NCI-H2081 (cell line): ENCODE measurements at places on chromosomes 1 and 21.

DNA sequence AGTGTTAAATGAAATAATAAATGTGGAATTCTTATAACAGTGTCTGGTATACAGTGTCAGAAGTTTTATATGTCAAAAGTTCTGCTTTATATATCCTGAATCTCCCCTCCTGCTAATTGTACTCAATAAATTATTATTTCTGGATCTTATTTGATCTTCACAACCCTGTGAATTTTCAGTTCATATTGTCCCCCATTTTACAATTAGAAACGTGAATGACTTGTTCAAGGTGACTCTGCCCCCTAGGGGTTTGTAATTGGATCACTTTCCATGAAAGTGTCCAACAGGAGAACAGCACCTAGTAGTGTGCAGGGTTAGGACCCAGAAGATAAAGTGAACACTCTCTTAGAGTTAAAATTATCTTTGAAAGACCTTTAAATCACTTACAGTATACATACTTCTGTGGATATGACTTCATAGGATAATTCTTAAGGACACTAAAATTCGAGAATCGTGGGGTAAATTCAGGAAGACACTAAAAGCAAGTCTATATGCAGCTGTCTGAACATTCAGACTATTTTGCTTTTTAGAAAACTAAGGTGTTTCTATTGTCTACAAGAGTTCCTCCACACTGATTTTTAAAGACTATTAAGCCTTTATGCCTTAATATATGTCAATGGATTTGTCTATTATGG, 4.5 kb upstream of the DDR2 start:
- peak; percentile 61 for DNase-seq

DNA sequence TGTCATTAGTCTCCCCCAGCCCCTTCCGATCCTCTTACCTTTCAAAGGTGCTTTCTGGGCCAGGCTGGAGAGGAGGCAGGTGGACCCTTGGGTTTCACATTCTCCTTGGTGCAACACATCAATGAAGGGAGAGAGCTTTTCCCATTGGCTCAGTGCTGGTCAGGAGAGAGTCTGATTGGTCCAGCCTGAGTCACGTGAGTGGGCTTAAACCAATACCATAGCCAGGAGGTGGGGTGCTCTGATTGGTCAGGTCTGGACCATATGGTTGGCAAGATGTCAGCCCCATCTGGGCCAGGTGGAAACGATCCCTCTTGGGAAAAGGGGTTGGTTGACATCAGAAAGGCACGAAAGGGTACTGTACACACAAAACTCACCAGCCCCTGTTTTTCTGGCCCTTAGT, 44.8 kb upstream of the ABCG1 start:
- no peak for DNase-seq

GRCh38 chr1:24900486-24900849, 29.6 kb downstream of the RUNX3 start:
- DNase-seq: no peak

- no peak for DNase-seq
Measured at GRCh38 chr1:66415866-66416265, 118.1 kb upstream of the SGIP1 start.

- DNase-seq: no peak
Measured at GRCh38 chr21:14736162-14736561, 190.0 kb upstream of the SAMSN1 start.

GRCh38 chr21:38220270-38220737, 36.5 kb upstream of the KCNJ15 start:
- DNase-seq: no peak

GRCh38 chr1:23169727-23170335, 1.2 kb upstream of the LUZP1 start:
- DNase-seq: no peak

DNA sequence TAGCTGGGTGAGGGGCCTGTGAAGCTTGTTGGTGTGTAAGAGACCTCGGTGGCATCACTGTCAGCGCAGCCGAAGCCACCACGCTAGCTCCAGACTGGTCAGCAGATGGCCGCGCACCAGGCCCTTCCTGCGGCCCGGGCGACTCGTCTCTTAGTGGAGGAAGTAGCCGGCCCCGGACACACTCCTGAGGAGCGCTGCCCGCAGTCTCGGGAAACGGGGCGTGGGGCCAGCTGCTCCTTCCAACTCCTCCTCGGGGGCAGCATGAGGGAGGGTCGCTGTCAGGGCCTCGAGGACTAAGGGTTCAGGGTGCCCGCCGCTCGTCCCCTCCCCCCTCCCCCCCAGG, 20.4 kb downstream of the H3-3A start:
- no peak for DNase-seq

DNA sequence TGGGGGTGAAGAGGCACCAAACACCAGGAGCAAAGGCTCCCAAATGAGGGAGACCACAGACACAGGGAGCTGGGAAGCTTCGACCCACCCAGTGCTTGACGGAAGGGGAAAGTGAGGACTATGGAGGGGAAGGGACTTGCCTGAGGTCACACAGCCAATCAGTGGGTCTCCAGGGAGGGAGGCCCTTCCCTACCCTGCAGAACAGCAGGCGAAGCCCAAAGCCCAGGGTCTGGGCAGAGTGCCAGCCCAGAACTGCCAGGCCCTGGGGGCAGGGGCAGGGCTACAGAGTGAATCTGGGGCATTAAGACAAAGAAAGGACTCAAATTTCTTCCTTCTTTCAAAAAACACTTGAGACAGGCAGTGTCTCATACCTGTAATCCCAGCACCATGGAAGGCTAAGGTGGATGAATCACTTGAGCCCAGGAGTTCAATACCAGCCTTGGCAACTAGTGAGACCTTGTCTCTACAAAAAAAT, 45.5 kb upstream of the ECE1 start:
- DNase-seq: peak; percentile 56

DNA sequence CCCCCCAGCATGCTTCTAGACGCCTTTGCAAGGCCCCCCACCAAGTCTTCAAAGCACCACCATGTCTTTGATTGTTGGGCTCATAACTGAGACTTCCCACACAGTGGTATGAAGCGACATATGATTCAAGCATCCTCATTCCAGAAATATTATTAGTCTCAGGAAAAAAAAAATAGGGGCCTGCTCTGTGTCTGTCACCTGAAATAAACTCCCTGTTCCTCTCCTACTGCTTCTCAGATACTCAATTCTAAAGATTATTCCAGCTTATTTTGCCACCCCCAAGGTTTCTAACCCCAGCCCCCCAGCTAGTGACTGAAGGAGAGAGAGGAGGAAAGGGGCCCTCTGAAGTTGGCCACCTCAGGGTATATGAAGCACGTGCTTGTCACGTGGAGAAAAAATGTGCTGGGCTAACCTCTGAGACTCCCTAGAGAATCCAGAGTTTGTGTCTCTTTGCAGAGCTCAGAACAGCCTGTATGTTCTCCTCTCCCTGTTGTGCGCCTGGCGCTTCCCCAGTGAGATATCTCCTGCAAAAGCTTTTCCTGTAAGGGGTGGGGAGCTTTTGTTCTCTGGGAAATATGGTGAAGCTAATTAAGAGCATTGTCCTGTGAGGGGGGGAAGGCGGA, 35.9 kb upstream of the RASAL2 start:
- no peak for DNase-seq

GRCh38 chr21:44423312-44423821, 31.9 kb upstream of the LRRC3 start:
- DNase-seq: no peak

DNA sequence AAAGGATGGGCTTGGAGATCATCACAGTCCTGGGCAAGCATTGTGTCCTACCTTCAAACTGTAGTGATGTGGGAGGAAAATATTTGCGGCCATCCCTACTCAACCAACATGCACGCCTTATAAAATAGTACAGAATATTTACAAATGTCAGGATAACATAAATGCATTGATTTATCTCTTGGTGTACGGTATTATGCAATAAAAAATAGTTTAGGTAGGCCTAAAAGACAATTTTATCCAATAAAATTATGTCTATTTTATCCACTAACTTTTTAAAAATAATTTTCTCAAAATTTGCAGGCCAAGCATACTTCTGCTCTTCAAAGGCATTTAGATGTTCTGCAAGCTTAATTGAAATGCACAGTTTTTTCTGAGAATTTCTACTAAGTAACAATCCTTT, at the start of gene OR2T1:
Gene OR2T1 (plus strand): TSS at position 301 of the 400 bp plus-strand sequence. CDS start 3,100 bp downstream, outside the sequence.
- DNase-seq: no peak

DNA sequence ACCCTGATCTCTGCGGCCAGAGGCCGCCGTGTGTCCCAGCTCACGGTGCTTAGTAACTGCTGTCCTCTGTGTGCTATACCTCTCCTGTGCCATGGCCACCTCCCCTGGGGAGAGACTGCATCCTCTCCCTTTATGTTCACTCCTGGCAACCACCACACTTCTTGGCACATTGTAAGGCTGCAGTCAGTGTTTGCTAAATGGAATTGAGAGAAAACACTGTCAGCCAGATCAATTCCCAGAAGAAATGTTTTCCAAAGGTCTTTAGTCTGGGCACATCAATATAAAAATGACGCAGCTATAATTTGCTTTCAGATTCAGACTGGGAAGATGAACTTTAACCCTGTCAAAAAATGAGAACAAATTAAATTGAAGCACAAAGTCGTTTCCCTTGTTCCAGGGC, 96.8 kb downstream of the BEND5 start:
- peak; percentile 57 for DNase-seq

DNA sequence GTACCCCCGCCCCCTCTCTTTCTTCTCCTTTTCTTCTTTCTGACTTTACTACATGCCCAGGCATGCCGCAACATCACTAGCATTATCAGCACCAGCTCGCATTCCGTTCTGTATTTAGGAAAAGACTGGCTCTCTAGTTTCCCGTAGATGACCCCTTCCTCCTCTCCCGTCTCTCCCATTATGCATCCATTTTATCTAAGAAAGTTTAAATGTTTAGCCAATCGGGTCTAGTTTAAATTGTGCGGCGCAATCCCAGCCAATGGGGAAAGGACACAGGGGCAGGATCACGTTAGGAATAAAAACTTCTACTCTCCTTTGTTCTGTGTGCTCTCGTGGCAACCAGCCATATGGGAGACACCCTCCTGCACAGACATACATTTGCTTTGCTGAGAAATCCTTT, 2.3 kb upstream of the KRTAP10-7 start:
- DNase-seq: no peak

DNA sequence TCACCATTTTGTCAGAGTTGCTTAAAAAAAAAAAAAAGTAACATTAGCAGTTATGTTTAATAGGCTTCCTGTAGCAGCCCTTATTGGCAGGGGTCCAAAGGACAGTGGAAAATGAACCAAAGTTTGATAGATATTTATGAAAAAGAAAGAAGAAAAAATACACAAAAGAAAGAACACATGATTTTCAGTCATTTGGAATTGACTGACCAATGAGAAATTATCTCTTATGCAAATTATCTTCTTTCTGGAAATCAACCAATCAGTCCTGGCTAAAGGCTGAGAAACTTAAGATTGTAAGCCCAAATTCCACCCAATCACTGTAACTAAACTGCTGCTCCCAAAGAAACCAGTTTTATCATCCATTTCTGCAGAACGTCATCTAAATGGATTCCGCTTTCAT, 282.4 kb downstream of the TM2D1 start:
- DNase-seq: no peak

- DNase-seq: no peak
Measured at GRCh38 chr1:190439447-190439846, 38.2 kb downstream of the BRINP3 start.

GRCh38 chr1:91885213-91885715, 687 bp downstream of the TGFBR3 start:
- no peak for DNase-seq

GRCh38 chr1:34053660-34054059, 111.4 kb downstream of the CSMD2 start:
- no peak for DNase-seq

DNA sequence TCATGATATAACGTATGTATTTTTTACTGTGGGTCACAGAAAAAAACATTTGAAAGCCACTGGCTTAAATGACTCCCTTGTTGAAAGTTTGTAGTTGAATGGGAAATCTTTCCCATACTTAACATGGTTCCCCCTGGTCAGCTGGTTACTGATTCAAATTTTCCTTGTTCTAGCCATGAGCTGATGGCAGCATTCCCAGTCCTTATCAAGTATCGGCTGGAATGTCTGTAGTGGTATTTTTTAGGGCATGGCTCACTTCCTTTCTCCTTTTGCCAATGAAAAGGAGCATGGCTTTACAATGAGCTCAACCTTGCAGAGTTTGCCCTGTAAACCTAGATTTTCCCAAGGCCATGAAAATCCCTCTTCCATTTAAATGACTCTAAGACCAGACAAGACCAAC, 55.7 kb downstream of the GIPC2 start:
- DNase-seq: no peak

GRCh38 chr1:193111641-193112090, 6.5 kb upstream of the GLRX2 start:
- no peak for DNase-seq
